ENCODE measurements at places on chromosomes 7 and 10. TPM values are rescaled to one million over a fixed set of nuclear protein-coding genes. Genes with fewer than 3 reads are reported as not detected.

RARRES2 gene
- total RNA-seq, result 109 TPM

SLC26A5 gene
- total RNA-seq, result not detected

STOX1 gene
- 4.0 TPM for total RNA-seq

C10orf90 gene
- 1.5 TPM for total RNA-seq

TUBAL3 gene
- 0.19 TPM for total RNA-seq

RELN gene
- 17.5 TPM for total RNA-seq

CCL24 gene
- total RNA-seq, result not detected

SLC18A2 gene
- total RNA-seq, result 1.8 TPM

LRRC18 gene
- not detected for total RNA-seq

LOXL4 gene
- total RNA-seq, result 59.4 TPM

SPDYE2B gene
- not detected for total RNA-seq

RNF32 gene
- total RNA-seq, result 2.6 TPM

KLF14 gene
- total RNA-seq, result 0.55 TPM

PRSS2 gene
- total RNA-seq, result 20.4 TPM

PANK1 gene
- total RNA-seq, result 32.5 TPM

PKD2L1 gene
- total RNA-seq, result 0.26 TPM

SFTPA1 gene
- 0.22 TPM for total RNA-seq

LIPF gene
- total RNA-seq, result 19.6 TPM

FAM25C gene
- total RNA-seq, result not detected

PYROXD2 gene
- total RNA-seq, result 14.9 TPM

Measured in type B pancreatic cell (in vitro differentiated cells).